Nephron progenitor cell (in vitro differentiated cells): ENCODE measurements at places on chromosomes 6 and 20.

GRCh38 chr20:58366866-58367265, 22.2 kb upstream of the VAPB start:
- peaks cover 1% of the 10 kb centered on the region for H3K27me3 ChIP-seq
- H3K4me3 ChIP-seq = no peak overlapping the region
- H3K27ac ChIP-seq = no peak overlapping the region

GRCh38 chr20:50194422-50194830, 3.8 kb downstream of the CEBPB start:
- peaks cover 47% of the 10 kb centered on the region for H3K4me1 ChIP-seq
- peaks cover 10% of the 10 kb centered on the region for H3K27me3 ChIP-seq
- DNase-seq = no peak
- H3K4me3 ChIP-seq = no peak overlapping the region

DNA sequence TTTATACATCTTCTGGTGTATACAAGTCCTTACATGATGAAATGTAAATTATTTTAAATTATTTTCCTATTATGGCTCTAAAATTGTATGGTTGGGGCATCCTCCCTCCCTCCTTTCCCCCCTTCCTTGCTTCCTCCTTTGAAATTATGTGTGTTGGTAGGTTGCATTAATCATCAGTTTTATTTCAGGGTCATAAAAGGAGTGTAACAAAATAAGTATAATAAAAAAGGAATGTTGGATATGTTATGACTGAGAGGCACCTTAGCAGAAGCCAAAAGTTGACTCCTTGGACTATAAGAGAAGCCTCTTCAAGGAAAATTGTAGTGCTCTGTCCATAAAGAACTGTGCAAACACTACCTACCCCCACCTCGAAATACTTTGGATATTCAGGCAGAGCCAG, 46.6 kb upstream of the PTPRK start:
- H3K27me3 ChIP-seq = no peaks in the 10 kb centered on the region
- H3K4me3 ChIP-seq = no peak overlapping the region
- H3K4me1 ChIP-seq = peaks cover 20% of the 10 kb centered on the region
- no peak for DNase-seq
- no peak overlapping the region for H3K27ac ChIP-seq

GRCh38 chr6:123527406-123527805, 109.3 kb downstream of the TRDN start:
- H3K27me3 ChIP-seq = no peaks in the 10 kb centered on the region
- no peak overlapping the region for H3K27ac ChIP-seq
- no peak for DNase-seq
- no peaks in the 10 kb centered on the region for H3K36me3 ChIP-seq

- no peak overlapping the region for H3K27ac ChIP-seq
- H3K27me3 ChIP-seq = no peaks in the 10 kb centered on the region
- no peak for DNase-seq
These were observed 24.2 kb upstream of the CITED2 start for GRCh38 chr6:139398658-139399057.

DNA sequence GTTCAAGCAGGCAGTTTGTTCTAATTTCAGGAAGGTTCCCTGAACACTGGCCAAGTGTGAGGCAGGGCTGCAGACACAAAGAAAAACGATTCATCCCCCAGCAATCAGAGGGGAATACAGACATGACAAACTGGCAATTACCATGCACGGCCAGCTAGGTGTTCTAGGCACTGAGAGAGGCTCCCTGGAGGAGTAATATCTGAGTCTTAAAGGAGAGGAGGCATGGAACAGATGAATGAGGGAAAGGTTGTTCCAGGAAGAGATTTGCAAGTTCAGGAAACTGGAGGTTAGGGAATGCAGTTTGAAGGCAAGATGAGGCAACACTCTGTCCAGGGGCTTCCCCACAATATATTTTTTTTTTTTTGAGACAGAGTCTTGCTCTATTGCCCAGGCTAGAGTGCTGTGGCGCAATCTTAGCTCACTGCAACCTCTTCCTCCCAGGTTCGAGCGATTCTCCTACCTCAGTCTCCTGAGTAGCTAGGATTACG, 11.1 kb downstream of the RRAGD start:
- peaks cover 13% of the 10 kb centered on the region for H3K4me1 ChIP-seq
- H3K4me3 ChIP-seq = no peak overlapping the region
- no peaks in the 10 kb centered on the region for H3K27me3 ChIP-seq

GRCh38 chr6:29723262-29723665, at the start of gene HLA-F:
Gene HLA-F, plus strand, starts transcription at chr6:29723434. Its CDS starts 30 bp downstream, at chr6:29723464.
- H3K4me1 ChIP-seq = no peaks in the 10 kb centered on the region
- DNase-seq = peak; percentile 61
- peak within 1 kb of the TSS; percentile 73 for H3K4me3 ChIP-seq
- no peak within 1 kb of the TSS for H3K27ac ChIP-seq
- H3K27me3 ChIP-seq = peaks cover 82% of the 10 kb centered on the region

GRCh38 chr20:52552181-52552872, 360.7 kb upstream of the ZFP64 start:
- H3K4me1 ChIP-seq = no peaks in the 10 kb centered on the region
- no peaks in the 10 kb centered on the region for H3K27me3 ChIP-seq
- no peak for DNase-seq

- DNase-seq = no peak
- H3K4me1 ChIP-seq = no peaks in the 10 kb centered on the region
- no peaks in the 10 kb centered on the region for H3K36me3 ChIP-seq
- H3K27me3 ChIP-seq = peaks cover 25% of the 10 kb centered on the region
- no peak overlapping the region for H3K27ac ChIP-seq
These were observed 305.0 kb upstream of the POU3F2 start for GRCh38 chr6:98529364-98529763.

GRCh38 chr20:51067792-51068191, 44.9 kb upstream of the KCNG1 start:
- peaks cover 6% of the 10 kb centered on the region for H3K27me3 ChIP-seq
- H3K36me3 ChIP-seq = no peaks in the 10 kb centered on the region
- no peak for DNase-seq
- H3K27ac ChIP-seq = no peak overlapping the region
- no peak overlapping the region for H3K4me3 ChIP-seq
- H3K4me1 ChIP-seq = peaks cover 21% of the 10 kb centered on the region

GRCh38 chr6:134853111-134854055, 96.5 kb downstream of the ALDH8A1 start:
- no peak overlapping the region for H3K27ac ChIP-seq
- no peaks in the 10 kb centered on the region for H3K36me3 ChIP-seq
- peaks cover 10% of the 10 kb centered on the region for H3K27me3 ChIP-seq
- H3K4me1 ChIP-seq = peaks cover 35% of the 10 kb centered on the region
- DNase-seq = no peak

DNA sequence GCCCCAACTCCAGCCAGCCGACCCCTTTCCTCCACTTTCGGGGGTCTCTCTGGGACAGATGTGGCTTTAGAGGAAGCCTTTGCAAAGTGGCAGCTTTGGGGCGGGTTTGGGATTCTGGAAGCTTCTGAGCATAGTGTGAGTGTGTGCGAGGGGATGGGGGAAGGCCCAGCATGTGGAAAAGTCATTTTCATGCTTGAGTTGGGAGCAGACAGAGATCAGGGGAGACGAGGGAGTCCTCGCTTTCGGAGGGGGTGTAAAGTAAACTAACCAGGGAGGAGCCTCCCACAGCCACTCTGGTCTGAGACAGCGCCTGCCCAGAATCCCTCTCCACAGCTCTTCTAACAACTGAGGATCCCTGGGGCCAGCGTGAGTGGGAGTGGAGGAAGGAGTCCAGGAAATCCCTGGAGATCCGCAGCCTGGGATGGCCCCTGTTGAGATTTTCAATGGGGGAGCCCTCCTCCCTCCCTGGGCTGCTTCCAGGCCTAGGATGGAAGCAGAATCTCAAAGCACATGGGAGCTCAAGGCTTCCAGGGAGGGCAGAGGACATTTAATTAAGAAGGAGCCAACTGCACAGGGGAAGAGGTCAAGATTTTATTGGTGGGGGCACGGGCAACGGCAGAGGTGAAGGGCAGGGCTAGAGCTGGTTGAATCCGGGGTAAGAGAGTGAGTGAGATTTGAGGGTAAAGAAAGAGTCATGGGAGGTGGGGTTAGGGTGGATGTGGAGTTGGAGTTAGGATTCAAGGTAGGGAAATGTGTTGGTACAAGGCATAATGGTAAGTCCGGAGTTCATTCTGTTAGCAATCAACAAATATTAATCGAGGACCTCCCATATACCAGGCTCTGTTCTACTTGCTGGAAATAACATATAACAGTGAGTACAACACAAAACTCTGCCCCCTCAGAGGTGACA, 102.3 kb upstream of the FOXP4 start:
- peak overlapping the region; percentile 52 for H3K4me3 ChIP-seq
- peaks cover 66% of the 10 kb centered on the region for H3K4me1 ChIP-seq
- H3K27ac ChIP-seq = peak overlapping the region; percentile 99
- H3K36me3 ChIP-seq = no peaks in the 10 kb centered on the region

DNA sequence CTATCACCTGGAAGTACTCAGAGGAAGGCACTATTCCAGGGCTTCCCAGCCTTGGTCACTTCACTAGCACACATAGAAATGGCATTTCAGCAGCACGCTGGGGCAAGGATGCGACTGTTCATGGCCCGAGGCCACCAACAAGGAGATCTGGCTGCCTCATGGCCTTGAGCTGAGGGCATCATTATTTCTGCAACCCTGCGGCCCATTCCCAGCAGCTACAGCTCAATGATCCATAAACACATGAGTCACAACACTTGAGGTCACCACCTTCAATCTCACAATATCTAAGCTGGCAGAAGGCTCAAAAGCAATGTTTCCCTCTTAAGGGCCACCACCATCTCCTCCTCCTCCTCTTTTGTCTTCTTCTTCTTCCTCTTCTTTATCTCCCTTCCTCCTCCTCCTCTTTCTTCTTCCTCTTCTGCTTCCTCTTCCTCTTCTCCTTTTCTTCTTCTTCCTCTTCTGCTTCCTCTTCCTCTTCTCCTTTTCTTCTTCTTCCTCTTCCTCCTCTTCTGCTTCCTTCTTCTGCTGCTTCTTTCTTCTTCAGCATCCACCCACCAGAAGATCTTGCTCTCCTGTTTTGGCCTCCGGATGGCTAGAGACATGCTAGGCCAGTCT, 382.9 kb upstream of the CNR1 start:
- no peak overlapping the region for H3K4me3 ChIP-seq
- peaks cover 11% of the 10 kb centered on the region for H3K27me3 ChIP-seq
- no peak overlapping the region for H3K27ac ChIP-seq
- no peaks in the 10 kb centered on the region for H3K4me1 ChIP-seq
- DNase-seq = no peak

DNA sequence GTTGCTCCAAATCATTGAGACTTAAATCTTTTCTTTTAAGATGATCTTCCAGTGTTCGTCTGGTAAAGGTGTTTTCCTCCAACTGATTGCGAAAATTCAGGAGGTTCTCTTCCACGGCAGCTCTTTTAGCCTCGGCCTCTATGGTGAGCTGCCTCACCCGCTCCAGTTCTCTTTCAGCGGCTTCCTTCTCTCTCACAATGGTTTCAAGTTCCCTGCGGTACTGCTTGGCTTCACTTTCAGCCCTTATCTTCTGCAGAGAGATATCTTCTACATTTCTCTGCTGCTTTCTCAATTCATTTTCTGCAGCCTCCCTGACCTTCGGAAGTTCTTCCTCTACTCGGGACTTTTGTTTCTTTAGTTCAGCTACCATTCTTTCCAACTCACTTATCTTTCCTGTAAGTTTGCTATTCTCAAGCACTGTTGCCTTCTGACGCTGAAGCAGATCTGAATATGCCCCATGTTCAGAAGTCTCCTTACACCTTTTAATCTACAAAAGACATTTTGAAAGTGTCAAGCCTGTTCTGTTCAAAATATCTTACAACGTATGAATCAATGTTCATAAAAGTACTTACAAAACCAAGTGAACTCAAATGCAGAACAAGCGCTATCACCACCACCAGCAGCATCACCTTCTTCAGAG, 22.3 kb downstream of the DST start:
- H3K27ac ChIP-seq = no peak overlapping the region
- peaks cover 14% of the 10 kb centered on the region for H3K36me3 ChIP-seq
- no peak overlapping the region for H3K4me3 ChIP-seq
- no peaks in the 10 kb centered on the region for H3K27me3 ChIP-seq
